ENCODE measurements at places on chromosomes 12 and 14.

- no peak for DNase-seq
Measured at GRCh38 chr14:100568998-100569733, 18.1 kb downstream of the BEGAIN start.

DNA sequence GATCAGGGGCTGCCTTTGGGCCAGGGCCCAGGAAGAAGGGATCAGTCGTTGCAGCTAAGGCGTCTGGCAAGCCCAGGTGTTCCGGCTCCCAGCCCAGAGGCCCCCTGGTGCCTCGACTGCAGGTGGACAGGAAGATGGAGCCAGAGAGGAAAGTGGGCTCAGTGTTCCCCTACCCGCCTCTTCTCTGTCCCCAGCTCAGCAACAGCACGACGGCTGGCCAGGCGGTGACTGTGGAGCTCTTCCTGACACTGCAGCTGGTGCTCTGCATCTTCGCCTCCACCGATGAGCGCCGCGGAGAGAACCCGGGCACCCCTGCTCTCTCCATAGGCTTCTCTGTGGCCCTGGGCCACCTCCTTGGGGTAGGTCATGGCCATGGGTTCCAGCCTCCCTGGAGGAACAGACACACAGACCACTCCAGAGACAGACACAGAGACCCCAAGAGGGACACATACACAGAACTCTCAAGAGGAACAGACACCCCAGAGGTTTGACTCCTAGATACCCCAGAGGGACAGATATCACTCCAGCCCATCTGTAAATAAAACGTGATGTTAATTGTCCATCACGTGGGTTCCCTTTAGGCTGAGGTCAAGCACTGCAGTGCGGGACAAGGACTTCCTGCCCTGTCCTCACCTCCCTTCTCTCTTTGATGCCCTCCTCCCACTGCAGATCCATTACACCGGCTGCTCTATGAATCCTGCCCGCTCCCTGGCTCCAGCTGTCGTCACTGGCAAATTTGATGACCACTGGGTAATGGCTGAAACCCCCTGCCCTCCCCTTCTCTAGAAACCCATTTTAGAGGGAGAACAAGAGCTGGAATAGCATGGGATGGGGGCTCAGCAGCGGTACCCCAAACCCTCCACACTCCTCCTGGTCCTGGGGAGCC, 3.7 kb downstream of the AQP2 start:
- no peak for DNase-seq

- no peak for DNase-seq
Measured at GRCh38 chr12:19044430-19044829, 85.1 kb upstream of the PLEKHA5 start.

DNA sequence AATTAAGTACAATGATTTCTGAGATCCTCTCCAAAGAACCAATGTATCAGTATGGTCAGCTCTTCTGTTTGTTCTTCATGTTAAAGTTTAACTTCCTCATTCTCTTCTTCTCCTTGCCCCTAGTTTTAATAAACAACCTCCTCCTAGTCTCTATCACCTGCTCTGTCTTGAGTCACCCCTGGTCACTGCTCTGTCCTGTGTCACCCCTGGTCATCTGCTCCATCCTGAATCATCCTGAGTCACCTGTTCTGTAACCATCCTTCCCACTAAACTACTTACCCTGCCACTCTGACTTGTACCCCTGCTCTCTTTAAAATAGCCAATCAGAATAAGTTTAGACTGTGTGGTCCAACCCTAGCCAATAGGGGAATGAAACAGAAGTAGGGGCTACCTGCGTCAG, 100.5 kb downstream of the ALG10B start:
- DNase-seq: no peak

DNA sequence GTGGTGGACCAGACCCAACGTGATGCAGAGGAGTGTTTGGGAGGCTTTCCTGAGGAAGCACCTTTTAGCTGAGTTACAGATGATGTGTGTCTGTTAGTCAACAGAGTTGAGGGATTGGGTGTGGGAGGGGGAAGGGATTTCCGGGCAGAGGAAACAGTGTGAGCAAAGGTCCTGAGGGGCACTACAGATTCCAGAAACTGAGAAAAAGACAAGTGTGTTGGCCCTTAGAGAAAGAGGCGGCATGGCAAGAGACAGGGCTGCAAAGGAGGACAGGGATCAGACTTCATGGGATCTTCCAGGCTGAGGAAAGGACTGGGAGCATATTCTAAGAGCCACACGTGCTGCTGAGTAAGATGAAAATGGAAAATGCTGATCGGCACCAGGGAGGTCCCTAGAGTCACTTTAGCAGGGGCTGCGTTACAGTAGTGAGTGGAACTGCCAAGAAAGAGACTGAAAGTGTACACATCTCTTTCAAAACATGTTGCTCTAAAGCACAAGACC, 9.4 kb upstream of the RPS6KL1 start:
- DNase-seq: no peak

GRCh38 chr12:69167648-69168165, 71.7 kb upstream of the CPSF6 start:
- DNase-seq: no peak
